ENCODE measurements at places on chromosomes 5 and 9. TPM values are rescaled to one million over a fixed set of nuclear protein-coding genes. Genes with fewer than 3 reads are reported as not detected.

DNA sequence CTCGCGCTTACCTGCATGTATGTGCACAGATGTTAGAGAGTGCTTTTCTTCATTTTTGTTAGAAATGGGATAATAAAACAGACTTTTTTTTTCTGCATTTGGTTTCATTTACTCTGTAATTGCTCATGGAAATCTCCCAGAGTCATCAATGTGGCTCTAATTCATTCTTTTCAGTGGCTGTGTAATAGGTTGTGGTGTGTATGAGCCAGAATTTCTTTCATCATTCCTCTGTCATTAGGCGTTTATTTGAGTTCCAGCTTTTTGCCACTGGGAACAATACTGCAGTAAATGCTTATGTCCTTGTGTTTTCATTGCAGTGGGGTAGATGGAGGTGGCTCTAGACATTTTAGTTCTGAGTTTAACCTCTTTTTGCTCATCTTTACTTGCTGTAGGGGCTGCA is 118.9 kb downstream of the NXNL2 start:
- H3K27ac ChIP-seq: no peak overlapping the region
- H3K4me3 ChIP-seq: no peak overlapping the region
- DNase-seq: no peak
- H3K36me3 ChIP-seq: no peaks in the 10 kb centered on the region
- no peaks in the 10 kb centered on the region for H3K4me1 ChIP-seq

Gene FREM1
- polyA plus RNA-seq: not detected

DNA sequence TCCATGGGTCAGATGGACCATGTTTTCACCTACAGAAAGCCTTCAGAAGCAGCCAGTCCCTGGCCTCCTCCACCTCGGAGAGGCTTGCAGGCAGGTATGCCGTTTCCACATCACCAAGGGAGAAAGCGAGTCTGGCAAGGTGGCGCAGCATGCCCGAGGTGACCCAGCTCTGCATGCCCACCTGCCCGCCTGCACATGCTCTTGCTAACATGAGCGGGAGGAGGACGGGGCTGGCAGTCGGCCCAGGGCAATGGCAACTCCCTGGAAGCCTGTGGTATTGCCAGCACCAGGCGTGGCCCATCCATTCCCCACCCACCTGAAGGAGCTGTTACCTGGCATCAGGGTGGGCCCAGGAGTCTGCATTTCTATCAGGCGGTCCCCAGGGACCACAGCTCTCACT is 3.3 kb upstream of the NINJ1 start:
- H3K4me3 ChIP-seq: no peak overlapping the region
- H3K4me1 ChIP-seq: peaks cover 16% of the 10 kb centered on the region
- H3K27ac ChIP-seq: no peak overlapping the region
- no peak for DNase-seq

GRCh38 chr9:33992632-33993031 is 56.1 kb downstream of the UBAP2 start:
- H3K27ac ChIP-seq: no peak overlapping the region
- no peaks in the 10 kb centered on the region for H3K4me1 ChIP-seq
- H3K27me3 ChIP-seq: no peaks in the 10 kb centered on the region
- H3K4me3 ChIP-seq: no peak overlapping the region
- DNase-seq: no peak

DNA sequence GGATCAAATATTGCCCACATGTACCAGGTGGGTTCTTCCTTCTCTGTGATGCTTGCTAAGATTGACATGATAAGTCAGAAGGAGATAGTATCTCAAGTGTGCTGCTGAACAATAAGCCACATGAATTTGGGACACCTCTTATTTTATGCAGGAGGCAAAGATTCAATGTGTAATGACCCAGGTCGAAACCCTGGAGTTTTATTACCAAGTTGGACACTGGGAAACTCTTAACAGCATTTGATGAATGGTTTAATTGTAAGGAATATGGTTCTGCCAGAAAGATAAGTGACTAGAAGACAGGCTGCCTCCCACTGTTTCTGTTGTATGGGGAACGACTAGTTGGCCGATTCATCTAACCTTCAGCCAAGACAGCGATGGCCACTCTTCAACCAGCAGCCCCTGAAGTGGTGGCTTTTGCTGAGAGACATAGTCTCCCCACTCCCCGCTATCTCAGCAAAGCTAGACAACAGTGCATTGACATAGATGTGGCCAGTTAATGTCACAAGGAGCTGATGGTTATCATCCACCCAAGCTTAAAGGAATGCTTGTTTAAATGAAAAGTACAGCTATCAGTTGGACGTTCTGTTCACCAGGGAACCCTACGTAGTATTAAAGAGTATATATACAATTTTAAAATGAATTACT is 407.7 kb downstream of the KDM4C start:
- no peaks in the 10 kb centered on the region for H3K27me3 ChIP-seq
- H3K4me1 ChIP-seq: no peaks in the 10 kb centered on the region
- no peaks in the 10 kb centered on the region for H3K36me3 ChIP-seq
- no peak overlapping the region for H3K4me3 ChIP-seq

DNA sequence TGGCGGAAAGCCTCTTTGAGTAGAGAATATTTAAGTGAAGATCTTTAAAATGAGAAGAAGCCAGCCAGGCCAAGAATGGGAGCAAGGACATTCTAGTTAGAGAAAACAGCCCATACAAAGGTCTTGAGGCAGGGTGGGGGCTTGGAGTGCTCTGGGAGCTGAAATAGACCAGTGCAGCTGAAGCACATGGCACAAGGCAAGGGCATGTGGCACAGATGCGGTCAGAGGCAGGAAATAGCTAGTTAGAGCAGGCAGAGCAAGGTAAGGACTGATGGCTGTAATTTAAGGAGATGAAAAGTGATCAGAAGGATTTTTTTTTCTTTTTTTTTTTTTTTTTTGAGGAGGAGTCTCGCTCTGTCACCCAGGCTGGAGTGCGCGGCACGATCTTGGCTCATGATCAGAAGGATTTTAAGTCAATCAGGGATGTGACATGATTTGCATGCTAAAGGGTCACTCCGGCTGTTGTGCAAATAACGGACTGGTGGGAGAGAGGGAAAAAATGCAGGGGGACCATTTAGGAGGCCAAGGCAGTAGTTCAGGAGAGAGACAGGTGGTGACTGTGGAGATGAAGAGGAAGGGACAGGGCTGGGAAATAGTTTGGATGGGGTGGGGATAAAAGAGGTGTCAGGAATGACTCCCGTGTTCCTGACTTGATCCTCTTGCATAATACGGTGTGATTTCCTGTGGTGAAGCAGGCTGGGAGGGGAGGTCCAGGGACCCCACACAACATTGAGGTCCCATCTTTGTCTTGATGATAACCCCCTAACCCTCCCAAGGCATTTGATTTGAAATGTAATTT is 207.6 kb downstream of the HSPA4 start:
- peaks cover 16% of the 10 kb centered on the region for H3K4me1 ChIP-seq
- H3K4me3 ChIP-seq: no peak overlapping the region
- no peaks in the 10 kb centered on the region for H3K36me3 ChIP-seq
- peak; percentile 31 for DNase-seq
- no peak overlapping the region for H3K27ac ChIP-seq

Gene SAXO1
- 0.13 TPM for polyA plus RNA-seq

GRCh38 chr5:103464835-103465484 is 97.6 kb downstream of the NUDT12 start:
- no peaks in the 10 kb centered on the region for H3K36me3 ChIP-seq
- no peaks in the 10 kb centered on the region for H3K27me3 ChIP-seq
- H3K4me3 ChIP-seq: no peak overlapping the region
- no peak for DNase-seq
- H3K27ac ChIP-seq: no peak overlapping the region
- no peaks in the 10 kb centered on the region for H3K4me1 ChIP-seq

Gene PCDHGA9
- not detected for polyA plus RNA-seq

Gene IFNK
- polyA plus RNA-seq: not detected

DNA sequence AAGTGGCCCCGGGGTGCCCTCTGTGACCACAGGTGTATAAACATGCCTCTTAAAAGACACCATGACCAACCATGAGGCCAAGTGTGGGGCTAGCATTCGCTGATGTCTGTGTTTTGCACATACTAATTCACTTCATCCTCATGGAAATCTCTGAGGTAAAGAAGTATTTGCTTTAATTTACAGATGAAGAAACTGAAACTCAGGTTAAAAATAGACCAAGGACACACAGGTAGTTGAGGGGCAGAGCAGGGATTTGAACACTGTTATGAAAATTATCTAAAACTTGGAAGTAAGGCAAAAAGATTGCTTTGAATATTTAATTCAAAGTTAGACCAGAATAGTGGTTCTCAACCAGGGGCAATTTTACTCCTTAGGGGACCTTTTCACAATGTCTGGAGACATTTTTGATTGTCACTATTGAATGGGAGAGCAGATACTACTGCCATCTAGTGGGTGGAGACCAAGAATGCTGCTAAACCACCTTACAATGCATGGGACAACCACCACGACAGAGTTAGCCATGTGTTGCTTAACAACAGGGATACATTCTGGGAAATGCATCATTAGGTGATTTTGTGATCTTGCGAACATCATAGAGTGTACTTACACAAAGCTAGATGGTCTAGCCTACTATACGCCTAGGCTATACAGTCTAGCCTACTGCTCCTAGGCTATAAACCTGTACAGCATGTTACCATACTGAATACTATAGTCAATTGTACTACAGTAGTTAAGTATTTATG is 8.0 kb upstream of the FXN start:
- H3K4me1 ChIP-seq: peaks cover 9% of the 10 kb centered on the region
- H3K36me3 ChIP-seq: no peaks in the 10 kb centered on the region
- no peak overlapping the region for H3K27ac ChIP-seq
- H3K4me3 ChIP-seq: no peak overlapping the region

DNA sequence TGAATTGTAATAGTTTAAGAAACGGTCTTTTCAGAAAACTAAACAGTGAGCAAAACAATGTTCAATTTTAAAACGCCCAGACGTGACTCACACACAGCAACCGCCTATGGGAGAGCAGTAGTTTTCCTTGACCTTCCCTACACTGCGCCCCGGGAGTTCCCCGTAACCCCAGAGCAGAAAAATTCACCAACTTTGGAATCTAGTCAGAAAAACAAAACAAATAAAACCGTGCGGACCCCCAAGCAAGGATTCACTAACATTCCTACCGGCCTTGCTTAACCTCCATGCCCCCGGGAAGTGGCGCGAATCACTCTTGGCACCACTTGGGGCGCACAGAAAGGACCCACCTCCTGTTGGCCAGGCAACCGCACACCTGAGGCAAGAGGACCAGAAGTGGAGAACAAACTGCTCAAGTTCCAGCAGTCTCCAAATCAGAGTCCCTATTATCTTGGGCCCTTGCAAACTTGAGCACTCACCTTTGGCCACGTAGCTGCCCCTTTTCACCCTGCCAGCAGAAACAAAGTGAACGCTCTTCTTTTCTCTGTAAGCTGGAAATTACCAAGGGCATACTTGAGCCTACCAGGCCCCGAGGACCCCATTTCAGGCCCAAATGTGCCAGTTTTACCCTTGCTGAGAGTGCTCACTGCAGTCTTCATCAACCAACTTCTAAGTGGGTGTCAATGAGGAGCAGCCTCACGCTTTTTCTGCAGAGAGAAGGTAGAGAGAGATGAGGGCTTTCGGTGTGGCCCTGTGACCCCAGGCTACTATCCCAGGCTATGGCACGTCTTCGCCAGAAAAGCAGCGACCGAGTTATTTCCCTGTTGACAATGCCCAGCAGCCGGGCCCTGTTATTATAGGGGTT is 189.7 kb downstream of the MEF2C start:
- H3K27me3 ChIP-seq: peaks cover 60% of the 10 kb centered on the region

DNA sequence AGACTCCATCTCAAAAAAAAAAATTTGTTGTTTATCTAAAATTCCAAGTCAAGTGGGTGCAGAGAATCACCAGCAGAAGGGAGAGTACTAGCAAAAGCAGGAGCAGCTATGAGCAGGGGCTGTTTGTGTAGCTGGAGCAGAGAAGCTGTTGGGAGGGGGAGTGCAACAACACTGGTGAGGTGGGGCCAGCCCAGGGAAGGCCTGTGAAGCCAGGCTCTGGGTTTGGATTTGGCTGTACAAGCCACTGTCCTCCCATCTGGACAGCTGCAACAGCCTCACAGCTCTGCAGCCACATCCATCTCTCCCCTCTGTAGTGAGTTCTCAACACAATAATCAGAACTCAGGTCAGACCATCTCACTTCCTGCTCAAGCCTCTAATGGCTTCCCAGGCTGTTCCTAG is 59.4 kb downstream of the TMOD1 start:
- no peak overlapping the region for H3K4me3 ChIP-seq
- no peaks in the 10 kb centered on the region for H3K36me3 ChIP-seq
- H3K27ac ChIP-seq: no peak overlapping the region
- no peaks in the 10 kb centered on the region for H3K27me3 ChIP-seq
- no peak for DNase-seq
- H3K4me1 ChIP-seq: no peaks in the 10 kb centered on the region

Gene HEMGN
- polyA plus RNA-seq: 14.2 TPM

Gene PRRX2
- not detected for polyA plus RNA-seq

- H3K27ac ChIP-seq: no peak overlapping the region
- H3K27me3 ChIP-seq: no peaks in the 10 kb centered on the region
- DNase-seq: no peak
- H3K36me3 ChIP-seq: no peaks in the 10 kb centered on the region
Measured at GRCh38 chr5:12384005-12384404, 479.8 kb upstream of the CTNND2 start.

- no peaks in the 10 kb centered on the region for H3K36me3 ChIP-seq
- no peak for DNase-seq
- H3K4me3 ChIP-seq: no peak overlapping the region
- no peaks in the 10 kb centered on the region for H3K27me3 ChIP-seq
- no peaks in the 10 kb centered on the region for H3K4me1 ChIP-seq
Measured at GRCh38 chr9:16405421-16405820, 465.0 kb downstream of the BNC2 start.

Gene MAMDC2
- polyA plus RNA-seq: not detected

DNA sequence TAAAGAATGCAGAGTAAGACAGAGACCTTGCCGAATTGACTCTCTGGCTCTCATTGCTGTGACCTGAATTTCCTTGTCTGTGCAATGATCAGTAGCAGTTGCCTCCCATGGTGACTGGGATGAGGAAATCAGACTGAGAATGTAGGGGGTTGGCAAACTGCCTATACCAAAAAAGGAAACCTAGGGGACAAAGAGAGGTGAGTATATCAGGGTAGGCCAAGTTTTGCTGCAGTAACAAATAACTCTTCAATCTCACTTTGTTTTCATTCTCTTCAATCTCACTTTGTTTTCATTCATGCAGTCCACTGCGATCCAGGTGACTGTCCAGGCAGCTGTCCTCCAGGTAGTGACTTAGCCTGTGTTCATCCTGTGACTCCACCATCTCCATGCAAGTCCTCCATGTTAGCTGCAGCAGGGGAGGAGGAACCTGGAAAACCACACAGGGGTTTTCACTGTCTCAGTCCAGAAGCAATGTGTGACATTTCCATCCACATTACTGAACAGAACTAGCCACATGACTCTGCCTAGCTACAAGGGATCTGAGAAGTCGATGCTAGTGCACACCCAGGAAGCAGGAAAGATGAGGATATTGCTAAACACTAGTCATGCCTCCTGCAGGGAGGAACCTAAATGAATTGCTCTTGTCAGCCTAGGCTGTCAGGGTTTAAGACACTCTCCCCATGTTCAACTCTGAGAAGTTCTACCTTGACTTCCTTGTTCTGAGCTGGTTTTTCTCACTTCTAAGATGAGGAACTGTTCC is 26.0 kb downstream of the TMEM174 start:
- H3K36me3 ChIP-seq: no peaks in the 10 kb centered on the region
- no peaks in the 10 kb centered on the region for H3K4me1 ChIP-seq
- no peak for DNase-seq
- H3K27me3 ChIP-seq: no peaks in the 10 kb centered on the region
- H3K4me3 ChIP-seq: no peak overlapping the region
